ENCODE measurements at places on chromosomes 2 and 18.

DNA sequence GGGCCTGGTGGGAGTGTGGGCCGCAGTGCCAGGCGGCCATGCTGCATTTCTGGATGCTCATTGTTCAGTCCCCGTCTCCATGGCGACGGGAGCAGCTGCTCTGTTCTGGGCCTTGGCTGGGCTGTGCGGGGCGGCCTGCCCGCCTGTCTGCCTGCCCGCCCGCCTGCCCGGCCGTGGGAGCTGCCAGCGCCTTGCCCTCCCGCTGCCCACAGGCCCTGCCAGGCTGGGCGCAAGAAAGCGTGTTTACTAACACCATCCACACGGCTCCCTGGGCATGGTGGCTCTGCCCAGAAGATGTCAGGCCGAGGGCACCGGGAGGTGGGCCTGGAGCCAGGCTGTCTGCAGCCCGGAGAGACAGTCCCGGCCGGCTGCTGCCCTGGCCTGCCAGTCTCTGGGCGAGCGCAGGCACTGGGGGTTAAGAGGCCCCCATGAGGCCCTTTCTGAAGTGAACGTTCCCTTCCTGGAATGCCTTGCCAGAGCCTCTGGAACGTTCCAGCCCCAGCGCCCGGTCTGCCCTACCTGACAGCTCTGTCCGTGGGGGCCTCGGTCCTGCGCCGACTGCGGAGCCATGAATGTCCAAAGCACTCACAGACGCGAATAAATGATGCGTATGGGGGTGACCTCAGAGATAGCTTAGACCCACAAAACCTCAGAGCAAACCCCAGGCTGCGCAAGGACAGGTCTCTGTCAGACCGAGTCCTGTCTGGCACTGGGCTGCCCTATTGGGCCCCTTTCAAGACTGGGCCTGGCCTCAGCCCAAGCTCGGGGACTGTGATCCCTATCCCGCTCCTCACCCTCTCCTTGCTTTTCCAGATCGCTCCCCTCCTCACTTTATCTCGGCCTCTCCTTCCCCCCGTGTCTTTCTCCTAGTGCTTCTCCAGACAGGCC lies 44.3 kb downstream of the MYCN start:
- DNase-seq, result no peak

DNA sequence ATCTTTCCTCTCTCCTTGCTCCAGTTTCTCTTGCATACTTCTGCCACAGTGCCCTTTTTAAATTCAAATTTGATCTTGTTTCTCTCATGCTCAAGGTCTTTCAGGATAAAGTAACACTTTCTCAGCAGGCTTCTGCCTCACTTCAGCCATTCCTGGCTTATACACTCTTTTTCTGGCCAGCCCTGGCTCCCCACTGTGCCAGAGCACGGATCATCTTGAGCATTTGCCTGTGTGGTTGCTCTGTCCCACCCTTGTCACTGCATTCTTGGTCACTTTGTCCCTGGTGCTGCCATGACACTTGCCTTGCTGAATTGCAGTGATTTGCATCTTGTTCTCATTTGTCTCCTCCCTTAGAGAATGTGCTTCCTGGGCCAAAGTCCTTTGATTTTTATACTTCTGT lies 634.3 kb downstream of the TMEM182 start:
- DNase-seq, result no peak

- DNase-seq, result no peak
Measured at GRCh38 chr2:120693121-120693520, 42.5 kb upstream of the GLI2 start.

- no peak for DNase-seq
Measured at GRCh38 chr2:233419602-233420391, 65.5 kb downstream of the DGKD start.

DNA sequence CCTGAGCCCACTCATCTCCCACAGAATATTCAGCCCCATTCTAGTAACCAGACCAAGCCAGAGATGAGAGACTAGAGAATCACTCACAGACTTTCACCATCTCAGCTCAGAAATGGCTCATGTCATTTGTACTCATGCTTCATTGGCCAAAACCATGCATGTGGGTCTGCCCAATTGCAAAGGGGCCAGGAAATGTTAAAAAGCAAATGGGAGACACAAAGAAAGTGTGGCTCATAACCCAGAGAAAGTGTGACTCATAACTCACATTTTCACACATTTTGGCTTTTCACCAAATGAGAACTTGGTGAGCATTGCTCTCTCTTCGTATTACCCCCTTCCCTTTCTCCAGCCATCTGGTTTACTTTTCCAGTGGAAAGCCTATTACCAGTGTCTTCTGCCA lies 66.2 kb downstream of the MDH1 start:
- no peak for DNase-seq

DNA sequence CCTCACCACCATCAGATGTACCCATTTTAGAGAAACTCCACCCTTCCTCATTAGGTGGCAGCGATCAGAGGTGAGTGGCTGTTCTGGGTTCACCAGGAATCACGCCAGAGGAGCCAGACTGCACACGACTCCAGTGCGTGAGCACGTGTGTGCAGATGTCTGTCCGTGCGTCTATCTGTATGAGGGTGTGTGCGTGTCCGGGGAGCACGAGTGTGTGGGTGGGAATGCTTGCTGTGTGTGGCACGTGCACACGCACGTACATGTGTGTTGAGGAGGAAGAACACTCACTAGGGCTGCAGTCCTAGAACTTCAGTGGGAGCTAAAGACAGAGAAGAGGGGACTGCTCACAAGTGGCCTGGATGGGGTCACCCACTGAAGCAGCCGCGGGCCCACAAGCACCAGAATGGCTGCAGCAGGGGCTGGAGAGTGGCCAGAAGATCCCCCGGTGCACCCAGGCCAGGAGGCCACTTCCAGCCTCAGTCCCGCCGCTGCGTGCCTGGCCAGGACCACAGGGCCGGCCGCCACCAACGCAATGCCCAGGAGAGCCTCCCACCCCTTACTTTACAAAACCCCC lies 13.9 kb downstream of the HDAC4 start:
- DNase-seq, result no peak

- no peak for DNase-seq
Measured at GRCh38 chr2:11389551-11390398, 45.3 kb upstream of the ROCK2 start.

DNA sequence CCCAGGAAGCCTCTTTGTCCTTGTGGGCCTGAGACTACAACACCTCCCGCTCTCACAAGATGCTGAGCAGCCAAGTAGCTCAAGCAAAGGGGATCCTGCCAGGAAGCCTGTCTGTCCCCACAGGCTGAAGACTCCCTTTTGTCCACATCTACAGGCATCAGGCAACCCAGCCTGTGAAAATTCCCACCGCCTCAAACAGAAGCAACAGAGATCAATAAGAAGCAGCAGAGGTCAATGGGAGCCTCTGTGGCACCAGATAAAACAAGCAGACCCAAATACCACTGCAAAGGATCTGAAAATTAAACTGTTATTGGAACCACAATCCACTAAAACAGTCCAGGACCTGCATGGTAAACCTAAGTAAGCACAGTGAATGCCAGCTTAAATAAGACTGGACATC lies 48.5 kb downstream of the ASXL2 start:
- DNase-seq, result no peak

DNA sequence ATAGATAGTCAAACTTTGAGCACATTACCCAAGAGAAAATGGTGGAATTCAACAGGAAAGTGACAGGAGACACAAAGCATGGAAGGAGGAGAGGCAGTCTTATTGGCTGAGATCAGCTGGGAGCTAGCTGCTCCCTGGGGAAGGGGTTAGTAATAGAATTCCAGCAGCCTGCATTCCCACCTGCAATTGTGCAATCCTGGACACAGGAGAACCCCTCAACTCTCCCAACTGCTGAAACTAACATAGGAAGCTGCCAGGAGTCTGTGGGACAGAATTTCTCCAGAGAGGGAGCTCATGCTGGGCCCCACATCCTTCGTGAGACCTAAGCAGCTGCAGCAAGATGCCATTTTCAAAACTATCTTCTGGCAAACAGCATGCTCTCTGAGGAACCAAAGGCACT lies 69.8 kb upstream of the ACVR1C start:
- DNase-seq, result no peak

DNA sequence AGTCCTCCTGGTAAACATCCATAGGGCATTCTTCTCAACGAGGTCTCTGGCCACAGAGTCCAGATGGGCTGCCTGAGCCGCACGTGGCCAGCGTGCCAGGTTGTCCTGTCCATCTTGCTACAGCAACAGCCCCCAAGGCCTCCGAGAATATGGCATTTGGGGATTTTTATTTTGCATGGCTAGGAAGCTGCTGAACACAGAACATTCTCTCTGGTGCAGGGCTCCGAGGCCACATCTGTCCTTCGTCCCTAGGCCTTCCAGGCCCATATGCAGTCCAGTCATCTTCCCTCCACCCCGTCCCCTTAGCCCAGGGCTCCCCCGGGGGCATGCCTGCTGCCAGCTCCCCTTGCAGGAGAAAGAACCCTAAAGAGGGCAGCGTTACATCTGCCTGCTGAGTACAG lies 2.3 kb downstream of the HDAC4 start:
- DNase-seq, result no peak

- DNase-seq, result no peak
Measured at GRCh38 chr2:29050591-29050990, 23.7 kb downstream of the PCARE start.

- no peak for DNase-seq
Measured at GRCh38 chr2:180679693-180680092, 300.7 kb upstream of the UBE2E3 start.

DNA sequence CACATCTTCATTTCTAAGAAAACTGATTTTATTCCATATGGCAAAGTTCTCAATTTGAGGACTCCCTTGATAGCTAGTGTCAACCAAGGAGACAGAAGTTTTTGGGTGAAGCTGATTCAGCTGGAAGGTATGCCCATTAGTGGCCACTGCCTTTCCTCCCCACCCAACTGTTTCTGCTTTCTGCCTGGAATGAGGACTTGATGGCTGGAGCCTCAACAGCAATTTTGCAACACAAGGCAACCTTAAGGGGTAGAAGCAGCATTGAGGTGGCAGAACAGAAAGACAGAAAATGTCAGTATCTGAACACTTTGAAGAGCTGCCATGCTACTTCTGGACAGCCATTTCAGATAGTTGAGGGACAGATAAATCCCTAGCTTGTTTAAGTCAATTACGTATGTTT lies 47.0 kb downstream of the INHBB start:
- no peak for DNase-seq

Data from inflammatory macrophage (primary cell).